Thoracic aorta endothelial cell (primary cell): ENCODE measurements at places on chromosomes 11 and 22. TPM values are rescaled to one million over a fixed set of nuclear protein-coding genes. Genes with fewer than 3 reads are reported as not detected.

Gene MOGAT2
- total RNA-seq = not detected in 2 replicates

Gene PEX26
- 37.1 and 41.1 TPM in 2 replicates for total RNA-seq

Gene CARD16
- total RNA-seq = 23.5 and 29.5 TPM in 2 replicates

Gene MS4A6A
- 0.40 and 0.65 TPM in 2 replicates for total RNA-seq

Gene HEPN1
- 0.13 TPM in 1 of 2 replicates, not detected in the other for total RNA-seq

Gene TTLL12
- 33.9 and 48.7 TPM in 2 replicates for total RNA-seq

Gene UCP3
- 0.80 and 1.0 TPM in 2 replicates for total RNA-seq

Gene BDNF
- 0.72 and 0.93 TPM in 2 replicates for total RNA-seq

Gene PLEKHB1
- total RNA-seq = 0.79 TPM in 1 of 2 replicates, not detected in the other

Gene FOLR3
- not detected in 2 replicates for total RNA-seq

Gene EHBP1L1
- total RNA-seq = 21.0 and 27.2 TPM in 2 replicates

Gene KCNC1
- total RNA-seq = not detected in 2 replicates

Gene SPINDOC
- 27.4 and 32.6 TPM in 2 replicates for total RNA-seq

Gene RIMBP3B
- total RNA-seq = not detected in 2 replicates

Gene FAM168A
- 14.9 and 18.2 TPM in 2 replicates for total RNA-seq

Gene WBP2NL
- total RNA-seq = 0.22 TPM in 1 of 2 replicates, not detected in the other

Gene DNHD1
- total RNA-seq = 4.1 and 9.0 TPM in 2 replicates
